Activated T-helper 1 cell treated with anti-CD3 and anti-CD28 coated beads, Interleukin-2, amount 50 U/mL, for 16 hours (primary cell): ENCODE measurements at places on chromosomes 2 and 18.

DNA sequence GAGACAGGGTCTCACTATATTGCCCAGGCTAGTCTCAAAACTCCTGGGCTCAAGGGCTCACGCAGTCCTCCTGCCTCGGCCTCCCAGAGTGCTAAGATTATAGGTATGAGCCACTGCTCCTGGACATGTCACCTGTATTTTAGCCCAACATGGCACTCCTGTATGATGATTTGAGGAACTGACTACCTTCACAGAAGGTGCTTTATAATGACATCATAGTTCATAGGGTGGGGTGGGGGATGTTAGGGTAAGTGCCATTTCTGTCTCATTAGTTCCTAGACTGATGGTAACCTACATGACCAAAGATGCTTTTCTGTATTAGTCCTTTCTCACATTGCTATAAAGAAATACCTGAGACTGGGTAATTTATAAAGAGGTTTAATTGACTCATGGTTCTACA lies 109.7 kb downstream of the MAP4K4 start:
- DNase-seq, result no peak

DNA sequence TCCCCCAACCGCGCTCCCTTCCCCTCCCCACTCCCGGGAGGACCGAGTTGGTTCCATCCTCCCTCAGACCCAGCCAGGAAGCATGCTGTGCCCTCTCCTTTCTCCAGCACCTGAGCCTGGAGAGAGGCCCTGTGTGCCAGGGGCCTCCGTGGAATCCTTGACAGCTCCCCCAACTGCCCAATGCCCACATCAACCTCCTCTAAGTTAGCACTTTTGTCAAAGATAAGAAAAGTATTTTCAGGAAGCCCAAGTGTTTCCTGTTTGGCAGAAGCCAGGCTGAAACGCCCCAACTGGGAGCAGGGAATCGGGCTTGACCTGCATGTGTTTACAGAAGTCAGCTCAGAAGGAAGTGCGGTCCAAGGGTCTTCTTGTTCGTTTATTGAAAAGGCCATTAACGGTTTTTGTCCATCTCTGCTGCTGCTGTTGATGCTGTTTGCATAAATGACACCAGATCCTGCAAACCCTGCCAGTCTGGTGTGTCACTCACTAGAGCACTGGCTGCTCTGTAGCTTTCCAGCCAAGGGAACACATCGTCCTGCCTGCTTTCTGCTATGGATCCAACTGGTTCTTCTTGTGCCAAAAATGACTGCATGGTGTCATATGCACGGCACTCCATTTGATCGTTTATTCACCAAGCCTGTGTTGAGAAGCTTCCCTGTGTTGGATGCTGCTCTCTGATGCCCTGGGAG lies 35.4 kb upstream of the COL6A3 start:
- DNase-seq, result no peak

DNA sequence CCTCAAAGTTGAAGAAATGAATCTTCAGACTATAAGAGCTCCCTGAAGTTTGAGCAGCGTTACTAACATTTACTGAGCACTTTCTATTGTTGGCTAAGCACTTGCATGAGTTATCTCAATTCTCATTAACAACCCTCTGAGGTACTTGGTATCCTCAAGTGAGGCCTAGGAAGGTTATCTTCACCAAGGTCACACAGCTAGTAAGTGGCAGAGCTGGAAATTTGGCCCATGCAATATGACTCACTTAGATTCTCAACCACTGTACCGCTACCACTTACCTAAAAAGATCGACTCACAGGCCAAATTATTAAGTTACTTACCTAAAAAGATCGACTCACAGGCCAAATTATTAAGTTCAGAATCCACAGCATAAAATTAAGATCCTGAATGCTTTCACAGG lies 8.7 kb upstream of the METAP1D start:
- DNase-seq, result no peak

DNA sequence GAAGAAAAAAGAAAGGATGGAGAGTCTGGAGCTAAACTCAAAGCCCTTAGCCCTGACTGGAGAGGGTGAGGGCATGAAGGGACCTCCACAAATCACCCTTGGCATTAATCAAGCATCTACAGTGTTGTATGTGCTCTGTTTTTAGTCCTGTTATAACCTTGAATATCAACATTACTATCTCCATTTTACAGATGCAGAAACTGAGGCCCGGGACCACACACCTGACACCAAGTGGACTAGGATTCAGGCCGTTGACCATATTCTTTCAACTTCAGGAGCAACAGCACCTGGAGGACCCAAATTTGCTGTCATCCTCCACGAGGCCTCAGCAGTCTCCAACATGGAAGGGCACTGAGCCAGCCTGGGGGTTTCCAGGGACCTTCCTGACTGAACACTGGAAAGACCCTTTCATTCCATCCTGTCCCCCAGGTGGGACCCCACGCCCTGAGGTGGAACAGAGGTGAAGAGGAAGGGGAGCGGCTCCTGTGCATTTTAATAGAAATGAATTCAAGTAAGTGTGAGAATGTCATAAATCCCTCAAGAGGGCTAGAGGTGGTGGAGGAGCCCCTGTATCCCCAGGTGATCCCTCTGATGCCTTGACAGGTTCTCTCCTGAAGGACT lies 41.0 kb downstream of the SERTAD2 start:
- DNase-seq, result no peak

DNA sequence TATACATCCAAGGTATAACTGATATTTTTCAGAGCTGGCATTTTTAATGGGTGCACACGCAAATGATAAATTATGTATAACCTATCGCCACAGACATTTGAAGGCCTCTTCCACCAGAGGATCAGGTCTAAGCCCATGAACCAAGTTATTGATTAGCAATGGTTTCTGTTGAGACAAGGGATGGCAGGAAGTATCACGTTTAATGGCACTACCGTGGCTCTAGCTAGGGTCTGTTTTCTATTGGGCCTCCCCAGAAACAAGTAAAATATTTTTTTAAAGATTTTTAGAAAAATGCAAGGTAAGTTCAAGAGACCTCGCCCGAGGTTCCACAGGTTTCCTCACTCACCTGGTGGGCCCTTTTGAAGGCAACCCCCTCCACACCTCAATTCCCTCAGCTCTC lies 667 bp downstream of the GFPT1 start:
- DNase-seq, result no peak
